Stimulated activated CD8-positive, alpha-beta memory T cell treated with anti-CD3 and anti-CD28 coated beads, Interleukin-7, amount 100 ng/mL, for 1 hour (primary cell): ENCODE measurements at places on chromosomes 5 and 9.

- no peak for DNase-seq
These were observed 95.4 kb downstream of the OTULIN start for GRCh38 chr5:14759744-14760547.

GRCh38 chr9:100290714-100291113, 62.0 kb downstream of the TEX10 start:
- DNase-seq = no peak

DNA sequence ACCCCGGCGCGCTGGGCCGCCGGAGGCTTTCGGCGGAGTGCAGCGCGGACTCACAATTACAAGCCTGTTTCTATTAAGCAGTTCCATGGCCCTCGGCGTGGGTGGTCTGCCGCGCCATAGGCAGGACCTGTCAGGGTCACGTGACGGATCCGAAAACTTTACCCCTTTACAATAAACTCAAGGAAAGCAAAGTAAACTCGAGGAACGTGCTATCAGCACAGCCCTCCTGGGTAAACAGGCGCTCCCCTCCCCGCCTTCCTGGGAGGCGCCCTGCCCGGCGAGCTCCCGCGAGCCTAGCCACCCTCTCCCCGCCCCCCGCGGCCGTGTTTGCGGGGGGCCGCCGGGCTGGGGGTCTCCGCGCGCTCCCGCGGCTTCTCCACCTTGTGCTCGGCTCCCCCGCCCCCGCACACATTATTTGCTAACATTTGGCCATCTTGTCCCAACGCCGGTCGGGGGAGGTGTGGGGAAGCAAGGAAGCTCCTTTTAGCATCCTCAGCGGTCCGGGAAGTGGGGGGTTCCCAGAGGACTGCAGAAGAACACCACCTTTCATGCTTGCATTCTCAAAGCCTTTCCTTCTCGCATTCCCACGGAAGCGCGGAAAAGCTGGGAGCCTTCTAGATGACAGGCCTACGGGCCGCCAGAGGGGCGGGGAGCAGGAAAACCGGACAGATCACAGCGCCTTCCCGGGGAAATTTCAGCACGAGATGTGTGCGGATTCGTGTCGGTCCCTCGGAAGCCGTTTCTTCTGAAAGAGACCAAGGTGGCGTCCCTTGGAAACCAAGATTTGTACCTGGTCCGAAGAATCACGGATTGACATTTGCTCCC, at the start of gene PTCH1:
Gene PTCH1, minus strand, starts transcription at position 238 of the 825 bp plus-strand sequence.
- no peak for DNase-seq

GRCh38 chr9:71886015-71886414, 25.0 kb downstream of the ABHD17B start:
- DNase-seq = no peak

- DNase-seq = no peak
These were observed 265.5 kb downstream of the NDUFS4 start for GRCh38 chr5:53825926-53826325.

GRCh38 chr5:150180241-150181026, 9.4 kb upstream of the SLC6A7 start:
- no peak for DNase-seq

DNA sequence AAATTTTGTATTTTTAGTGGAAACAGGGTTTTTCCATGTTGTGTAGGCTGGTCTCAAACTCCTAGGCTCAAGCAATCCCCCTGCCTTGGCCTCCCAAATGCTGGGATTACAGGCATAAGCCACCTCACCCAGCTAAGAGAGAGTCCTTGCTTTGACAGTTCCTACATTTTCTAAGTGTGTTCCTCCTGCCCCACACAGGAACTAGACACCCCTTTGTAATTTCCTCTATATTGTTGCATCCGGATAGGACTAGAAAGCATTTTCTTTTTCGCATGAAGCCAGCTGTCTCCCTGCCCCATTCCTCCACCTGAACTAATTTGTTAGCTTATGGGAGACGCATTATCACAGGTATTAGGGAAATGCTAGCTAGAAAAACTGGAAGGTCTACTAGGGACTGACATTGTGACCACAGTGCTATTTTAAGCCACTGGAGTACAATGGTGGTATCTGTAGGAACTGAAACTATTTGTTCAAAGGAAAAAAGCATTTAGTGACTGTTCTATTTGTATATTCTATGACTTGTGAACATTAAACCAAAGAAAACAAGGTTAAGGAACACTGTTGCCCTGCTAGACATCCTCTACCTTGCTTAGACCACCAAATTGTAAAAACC, 214.1 kb downstream of the SMARCA2 start:
- no peak for DNase-seq

DNA sequence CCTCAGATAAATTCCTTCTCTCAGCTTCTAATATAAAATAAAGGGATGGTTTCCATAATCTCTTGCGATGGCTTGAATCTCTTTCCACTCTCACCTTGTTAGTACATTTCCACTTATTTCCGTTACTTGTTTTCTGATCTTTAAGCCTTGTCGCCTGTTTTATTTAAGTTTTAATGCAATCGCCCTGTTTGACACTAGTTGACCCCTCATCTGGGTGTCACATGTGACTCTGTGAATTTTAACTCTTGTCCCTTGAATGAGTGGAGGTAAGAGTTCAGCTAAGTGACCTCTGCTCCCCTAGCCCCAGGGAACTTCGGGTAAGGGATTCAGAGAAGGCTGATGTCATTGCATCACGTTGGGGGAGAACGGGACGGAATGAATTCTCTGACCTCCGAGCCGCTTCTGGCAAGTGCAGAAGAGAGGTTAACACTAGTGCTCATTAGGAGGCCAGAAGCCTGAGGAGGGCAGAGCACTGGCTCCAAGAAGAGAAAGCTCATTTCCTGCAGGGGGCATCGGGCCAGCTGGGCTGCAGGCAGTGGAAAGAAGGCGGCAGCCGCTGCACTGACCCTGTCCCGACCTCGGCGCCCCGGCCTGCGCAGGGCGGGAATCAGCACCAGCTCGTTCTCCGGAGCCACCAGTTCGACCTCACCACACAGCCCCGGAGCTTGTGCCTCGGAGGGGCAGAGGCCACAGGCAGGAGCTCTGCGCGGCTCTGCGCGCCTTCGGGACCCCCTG, 569 bp downstream of the HINT2 start:
- no peak for DNase-seq

GRCh38 chr9:1094749-1095148, 44.6 kb downstream of the DMRT2 start:
- no peak for DNase-seq

DNA sequence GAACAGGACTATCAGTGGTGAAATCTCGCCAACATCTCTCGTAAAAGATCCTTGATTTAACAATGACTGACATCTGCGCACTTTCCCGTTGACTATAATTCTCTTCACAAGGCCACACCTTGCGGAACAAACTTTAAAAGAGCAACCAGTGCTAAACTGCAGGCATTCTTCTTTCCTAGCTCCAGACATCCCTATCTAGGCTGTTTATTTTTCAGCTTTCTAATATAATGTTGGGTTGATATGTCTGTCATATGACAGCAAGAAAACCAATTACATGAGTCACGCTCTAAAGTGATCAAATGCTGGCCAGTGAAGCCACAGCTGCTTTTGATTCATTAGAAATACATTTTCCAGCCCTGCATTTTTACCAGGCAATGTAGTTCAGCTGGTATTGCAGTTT, 162.5 kb downstream of the ELAVL2 start:
- no peak for DNase-seq

GRCh38 chr5:173752653-173753052, 135.5 kb upstream of the CPEB4 start:
- DNase-seq = no peak

- no peak for DNase-seq
These were observed 466.4 kb upstream of the MEF2C start for GRCh38 chr5:89349246-89349980.

DNA sequence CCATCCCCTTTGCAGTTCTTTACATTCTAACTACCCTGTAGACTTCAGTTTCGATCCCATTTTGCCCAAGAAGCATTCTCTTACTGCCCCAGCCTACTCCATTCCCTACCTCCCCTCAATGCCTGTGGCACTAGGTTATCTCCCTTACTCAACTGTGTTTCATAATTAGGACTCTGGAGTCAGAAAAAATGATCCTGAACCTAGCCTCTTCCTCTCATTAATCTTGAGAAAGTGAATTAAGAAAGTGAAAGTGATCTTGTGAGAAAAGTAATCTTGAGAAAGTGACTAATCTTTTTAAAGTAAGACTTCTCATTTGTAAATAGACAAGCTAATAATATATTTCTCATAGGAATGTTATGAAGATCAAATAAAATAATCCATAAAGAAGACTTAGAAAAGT, 444.0 kb upstream of the TRPC7 start:
- DNase-seq = no peak

- DNase-seq = no peak
These were observed 65.5 kb downstream of the GNG10 start for GRCh38 chr9:111726949-111727348.

- DNase-seq = no peak
These were observed 32.6 kb upstream of the LHX2 start for GRCh38 chr9:123978981-123979380.

DNA sequence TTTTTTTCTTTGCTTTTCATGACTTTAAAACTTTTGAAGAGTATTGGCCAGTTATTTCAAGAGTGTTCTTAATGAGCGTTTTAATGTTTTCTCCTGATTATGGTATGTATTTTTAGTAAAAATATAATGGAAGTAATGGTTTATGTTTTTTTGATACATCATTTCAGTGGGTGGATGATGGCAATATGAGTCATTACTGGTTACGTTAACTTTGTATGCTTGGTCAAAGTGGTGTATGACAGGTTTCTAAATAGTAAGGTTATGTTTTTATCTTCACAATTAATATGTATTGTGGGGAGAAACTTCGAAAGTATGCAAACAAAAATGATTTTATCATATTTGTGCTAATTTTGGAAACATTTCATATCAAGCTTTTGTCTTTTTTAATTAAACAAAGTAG, 176.7 kb upstream of the PRDM9 start:
- no peak for DNase-seq

GRCh38 chr5:142320430-142320738, 4.4 kb downstream of the SPRY4 start:
- DNase-seq = no peak

- DNase-seq = no peak
These were observed 2.6 kb downstream of the NKD2 start for GRCh38 chr5:1011226-1011631.

DNA sequence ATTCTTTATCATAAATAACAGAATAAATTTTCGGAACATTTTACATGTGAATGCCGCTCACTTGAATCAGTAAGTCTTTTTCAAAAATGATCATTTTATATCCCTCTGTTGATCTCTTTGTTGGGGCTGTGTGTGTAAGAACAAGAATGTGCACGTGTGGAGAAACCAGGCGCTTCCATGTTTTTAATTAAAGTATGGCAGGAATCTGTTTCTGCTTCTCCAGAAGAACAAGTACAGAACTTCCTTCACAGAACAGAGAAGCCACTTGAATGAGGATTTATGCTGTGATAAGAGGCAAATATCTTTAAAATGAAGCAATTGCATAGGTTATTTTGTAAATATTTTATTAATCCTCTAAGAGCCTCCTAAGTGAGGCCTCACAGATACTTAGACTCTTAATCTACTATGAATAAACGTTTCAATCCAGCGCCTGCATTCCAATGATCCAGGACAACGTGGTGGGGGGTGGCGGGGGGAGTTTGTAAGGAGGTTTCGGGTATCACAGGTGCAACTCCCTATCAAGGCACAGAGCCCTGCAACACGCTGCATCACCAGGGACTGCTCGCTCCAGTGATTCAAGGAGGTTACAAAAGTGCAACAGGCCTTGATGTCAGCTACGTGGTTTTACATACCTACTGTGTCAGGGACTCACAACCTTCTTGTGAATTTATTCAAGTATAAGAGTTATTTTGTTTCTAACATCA, 409.2 kb downstream of the BNC2 start:
- DNase-seq = no peak

DNA sequence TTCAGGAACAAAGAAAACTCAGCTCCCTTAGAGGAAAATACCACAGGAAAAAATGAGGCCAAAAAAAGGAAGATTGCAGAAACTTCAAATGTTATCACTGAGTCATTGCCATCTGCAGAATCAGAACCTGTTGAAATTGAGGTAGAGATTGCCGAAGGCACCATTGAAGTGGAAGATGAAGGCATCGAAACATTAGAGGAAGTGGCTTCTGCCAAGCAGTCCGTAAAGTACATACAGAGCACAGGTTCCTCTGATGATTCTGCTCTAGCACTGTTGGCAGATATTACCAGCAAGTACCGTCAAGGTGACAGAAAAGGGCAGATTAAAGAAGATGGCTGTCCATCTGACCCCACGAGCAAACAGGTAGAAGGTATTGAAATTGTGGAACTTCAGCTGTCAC, 30.8 kb upstream of the NIM1K start:
- no peak for DNase-seq

DNA sequence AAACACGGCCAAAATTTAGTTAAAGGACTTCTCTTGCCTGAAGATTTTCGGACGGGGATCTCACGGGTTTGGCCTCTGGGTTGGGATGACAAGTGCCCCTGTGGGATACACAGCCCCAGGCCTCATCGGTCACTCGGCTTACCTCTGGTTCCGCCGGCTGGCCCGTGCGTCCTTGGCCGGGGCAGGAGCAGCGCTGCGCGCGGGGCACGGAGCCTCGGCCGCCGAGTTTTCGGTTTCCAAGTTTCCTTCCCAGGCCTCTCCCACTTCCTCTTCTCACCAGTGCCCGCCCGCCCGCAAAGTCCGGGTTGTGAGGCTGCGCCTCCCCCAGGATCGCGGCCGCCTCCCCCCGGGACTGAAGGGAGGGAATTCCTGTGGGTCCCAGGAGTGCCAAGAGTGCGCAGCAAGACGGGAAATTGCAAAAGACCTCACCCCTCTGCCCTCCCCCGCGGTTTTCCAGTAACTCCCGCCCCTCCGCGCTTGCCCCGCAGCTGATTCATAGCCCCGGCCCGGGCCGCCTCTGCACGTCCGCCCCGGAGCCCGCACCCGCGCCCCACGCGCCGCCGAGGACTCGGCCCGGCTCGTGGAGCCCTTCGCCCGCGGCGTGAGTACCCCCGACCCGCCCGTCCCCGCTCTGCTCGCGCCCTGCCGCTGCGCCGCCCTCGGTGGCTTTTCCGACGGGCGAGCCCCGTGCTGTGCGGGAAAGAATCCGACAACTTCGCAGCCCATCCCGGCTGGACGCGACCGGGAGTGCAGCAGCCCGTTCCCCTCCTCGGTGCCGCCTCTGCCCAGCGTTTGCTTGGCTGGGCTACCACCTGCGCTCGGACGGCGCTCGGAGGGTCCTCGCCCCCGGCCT, at the start of gene OSMR:
Gene OSMR, plus strand, starts transcription at position 487 of the 853 bp plus-strand sequence. CDS start 23,033 bp downstream, outside the sequence.
- no peak for DNase-seq

- no peak for DNase-seq
These were observed 117.8 kb downstream of the MAST4 start for GRCh38 chr5:66713998-66714397.
